ENCODE measurements at places on chromosomes 4 and X.

DNA sequence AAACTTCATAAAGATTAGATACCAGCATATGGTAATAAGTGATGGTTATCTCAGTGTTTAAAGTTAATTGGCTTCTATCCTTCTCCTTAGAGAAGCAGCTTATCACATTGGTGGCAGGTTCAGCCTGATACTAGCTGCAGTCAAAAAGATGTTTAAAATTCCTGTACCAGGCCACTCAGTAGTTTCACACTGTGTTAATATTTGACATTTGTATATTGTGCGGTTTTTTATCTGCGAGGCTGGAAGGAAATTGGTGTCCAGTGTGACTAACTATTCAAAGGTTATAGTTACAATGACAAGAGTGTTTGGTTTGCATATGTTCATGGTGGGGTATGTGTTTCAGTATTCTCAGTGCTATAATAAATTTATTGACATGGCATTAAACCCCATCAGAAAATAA is 27.5 kb upstream of the TBC1D8B start:
- DNase-seq: peak; percentile 31

GRCh38 chr4:107647591-107647990 is 72.4 kb downstream of the PAPSS1 start:
- no peak for DNase-seq

DNA sequence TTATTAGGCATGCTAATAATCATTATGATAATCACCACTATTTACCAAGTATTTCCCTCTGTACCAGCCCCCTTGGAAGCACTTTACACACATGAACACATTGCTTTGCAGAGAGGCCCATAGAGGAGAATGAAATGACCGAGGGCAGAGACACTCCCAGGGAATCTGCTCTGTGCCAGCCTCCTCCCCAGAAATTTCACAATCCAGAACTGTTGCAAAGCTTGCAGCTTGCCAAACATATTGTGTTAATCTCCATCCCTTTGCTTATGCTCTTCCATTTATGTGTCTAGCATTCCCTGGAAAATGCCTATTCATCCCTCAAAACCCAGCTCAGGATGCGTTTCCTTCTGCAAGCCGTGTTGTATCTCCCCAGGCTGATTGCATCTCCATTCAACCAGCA is 37.8 kb downstream of the CYTL1 start:
- peak; percentile 60 for DNase-seq

- DNase-seq: no peak
These were observed 374.8 kb downstream of the GPAT3 start for GRCh38 chr4:83910693-83911092.

- no peak for DNase-seq
These were observed 37.0 kb downstream of the SEPSECS start for GRCh38 chr4:25123236-25123635.

GRCh38 chrX:136034668-136035067 is 49.4 kb downstream of the SLC9A6 start:
- DNase-seq: no peak

DNA sequence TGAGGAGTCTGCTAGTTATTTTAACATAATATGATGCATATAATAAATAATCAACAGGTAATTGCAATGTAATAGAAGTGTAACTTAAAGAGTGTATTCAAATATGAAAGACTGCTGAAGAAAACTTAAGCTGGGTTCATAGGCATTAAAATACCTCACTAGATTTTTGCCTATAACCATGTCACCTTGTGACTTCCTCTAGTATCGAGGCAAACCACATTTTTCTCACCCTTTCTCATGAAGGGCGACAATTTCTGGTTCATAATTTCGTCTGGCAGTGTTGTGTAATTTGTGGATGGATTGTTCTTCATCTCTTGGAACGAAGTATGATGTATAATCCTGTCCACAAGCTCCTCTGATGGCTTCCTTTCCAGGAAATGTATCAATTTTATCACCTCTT is 16.0 kb downstream of the SULT1E1 start:
- no peak for DNase-seq

GRCh38 chr4:169279108-169279507 is 8.4 kb upstream of the SH3RF1 start:
- DNase-seq: no peak

- no peak for DNase-seq
These were observed 16.7 kb downstream of the DGKQ start for GRCh38 chr4:956531-957230.

Measured in amniotic epithelial cell (primary cell).